PC-9 (cell line): ENCODE measurements at places on chromosomes 16 and 17.

DNA sequence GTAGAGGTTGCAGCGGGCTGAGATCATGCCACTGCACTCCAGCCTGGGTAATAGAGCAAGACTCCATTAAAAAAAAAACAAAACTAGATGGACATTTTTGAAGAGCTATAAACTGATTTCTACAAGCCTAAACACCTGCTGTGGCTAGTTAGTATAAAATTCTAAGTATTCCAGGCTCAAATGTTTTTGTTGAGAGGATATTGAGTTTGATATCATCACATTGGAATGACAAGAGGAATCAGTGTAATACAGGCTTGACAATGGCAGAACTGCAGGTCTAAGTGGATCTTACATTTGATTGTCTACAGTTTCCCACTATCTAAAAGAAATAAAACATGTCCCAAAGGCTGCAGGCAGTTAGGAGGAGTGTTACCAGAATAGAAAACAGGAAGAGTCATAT is 23.9 kb upstream of the DLX3 start:
- no peak for DNase-seq

DNA sequence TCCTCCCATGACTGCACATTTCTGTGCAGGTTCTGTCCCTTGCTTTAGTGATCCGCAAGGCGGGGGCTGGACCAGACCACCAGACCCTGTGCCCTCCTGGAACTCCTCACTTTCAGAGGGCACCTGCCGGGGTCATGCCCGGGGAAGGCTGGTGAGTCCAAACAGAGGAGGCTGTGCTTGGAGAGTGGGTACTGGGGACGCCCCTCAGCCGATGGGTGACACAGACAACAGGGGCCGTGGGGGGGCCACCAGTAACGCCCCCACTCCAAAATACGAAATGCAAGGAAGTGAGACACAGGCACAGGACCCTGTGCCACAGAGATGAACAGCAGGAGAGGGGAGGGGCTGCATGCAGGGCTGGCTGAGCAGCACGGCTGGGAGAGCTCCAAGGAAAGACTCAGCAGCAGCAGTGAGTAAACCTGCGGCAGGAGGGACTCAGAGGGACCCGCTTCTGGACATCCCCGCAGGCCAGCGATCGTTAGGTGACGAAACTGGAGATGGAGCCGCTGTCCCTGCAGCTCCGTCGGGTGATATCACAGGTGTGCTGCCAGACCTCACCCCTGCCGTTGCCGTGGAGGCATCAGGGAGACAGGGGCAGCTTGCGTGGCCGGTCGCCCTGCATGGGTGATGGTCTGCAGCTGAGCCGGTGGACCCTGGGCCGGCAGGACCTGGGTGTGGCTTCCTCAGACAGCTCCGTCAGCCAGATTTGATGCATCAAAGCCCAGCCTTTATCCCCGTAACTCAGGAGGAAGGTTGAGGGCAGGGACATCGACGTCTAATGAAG is 71.2 kb upstream of the GNG13 start:
- DNase-seq: no peak

GRCh38 chr17:50331085-50331791 is 14.7 kb upstream of the XYLT2 start:
- DNase-seq: no peak

DNA sequence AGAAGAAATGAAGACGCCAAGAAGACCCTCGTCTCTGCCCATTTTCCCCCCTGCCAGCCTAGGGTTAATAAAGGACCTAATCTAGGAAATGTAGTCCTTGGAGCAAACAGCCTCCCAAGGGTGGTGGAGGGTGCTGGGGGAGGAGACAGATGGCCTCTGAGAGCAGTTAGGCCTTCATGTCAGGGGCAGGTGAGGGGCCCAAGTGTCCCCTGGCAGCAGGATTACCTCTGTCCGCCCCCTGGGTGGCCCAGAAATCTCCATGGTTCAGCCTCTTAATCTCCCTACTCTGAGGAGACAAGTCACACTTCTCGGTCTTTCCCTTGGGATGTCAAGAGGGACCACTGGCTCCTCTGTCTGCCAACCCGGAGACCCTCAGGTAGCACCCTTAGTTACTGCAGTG is 365.4 kb upstream of the TNRC6C start:
- no peak for DNase-seq

DNA sequence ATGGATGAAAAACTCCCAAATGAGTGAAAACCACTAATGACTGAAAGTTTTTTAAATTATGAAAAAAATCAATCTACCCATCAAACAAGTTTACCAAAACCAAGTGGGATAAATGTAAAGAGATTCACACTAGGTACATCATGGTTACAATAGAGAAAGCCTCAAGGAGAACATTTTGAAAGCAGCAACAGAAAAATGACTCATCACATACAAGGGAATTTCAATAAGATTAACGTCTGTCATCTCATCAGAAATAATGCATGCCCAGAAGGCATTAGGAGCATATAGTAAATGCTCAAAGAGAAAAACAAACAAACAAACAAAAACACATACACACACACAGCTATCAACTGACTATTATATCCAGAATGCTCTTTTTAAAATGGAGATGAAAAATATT is 261.8 kb upstream of the KIF2B start:
- no peak for DNase-seq

GRCh38 chr17:82723169-82723807 is 6.8 kb downstream of the FN3KRP start:
- DNase-seq: no peak

DNA sequence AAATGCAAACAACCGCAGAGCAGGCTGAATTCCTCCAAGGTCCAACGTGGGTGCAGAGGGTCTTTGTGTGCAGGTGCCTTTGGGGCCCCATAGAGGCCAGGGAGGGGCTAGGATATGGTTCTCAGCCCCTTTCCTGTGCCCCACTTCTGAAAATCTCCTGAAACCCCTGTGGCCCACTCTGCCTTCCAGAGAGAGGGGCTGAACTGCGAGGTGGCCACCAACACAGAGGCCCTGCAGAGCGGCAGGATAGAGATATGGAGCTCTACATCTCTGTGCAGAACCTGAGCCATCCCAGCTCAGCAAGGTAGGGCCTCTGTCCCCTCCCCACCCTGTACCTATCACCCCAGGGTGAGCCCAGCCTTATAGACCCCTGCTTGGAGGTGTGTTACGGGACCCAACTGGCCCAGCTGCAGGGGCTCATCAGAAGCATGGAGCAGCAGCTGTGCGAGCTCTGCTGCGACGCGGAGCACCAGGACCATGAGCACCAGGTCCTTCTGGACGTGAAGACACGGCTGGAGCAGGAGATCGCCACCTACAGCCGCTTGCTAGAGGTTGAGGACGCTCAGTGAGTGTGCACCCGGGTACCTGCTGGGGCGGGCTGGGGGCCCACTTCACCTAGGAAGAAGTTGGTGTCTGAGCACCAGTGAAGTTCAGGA is 5.5 kb downstream of the USP6 start:
- no peak for DNase-seq

GRCh38 chr17:1423456-1424135 is 23.6 kb upstream of the YWHAE start:
- DNase-seq: no peak

GRCh38 chr17:40539711-40540411 is 25.4 kb downstream of the CCR7 start:
- no peak for DNase-seq

DNA sequence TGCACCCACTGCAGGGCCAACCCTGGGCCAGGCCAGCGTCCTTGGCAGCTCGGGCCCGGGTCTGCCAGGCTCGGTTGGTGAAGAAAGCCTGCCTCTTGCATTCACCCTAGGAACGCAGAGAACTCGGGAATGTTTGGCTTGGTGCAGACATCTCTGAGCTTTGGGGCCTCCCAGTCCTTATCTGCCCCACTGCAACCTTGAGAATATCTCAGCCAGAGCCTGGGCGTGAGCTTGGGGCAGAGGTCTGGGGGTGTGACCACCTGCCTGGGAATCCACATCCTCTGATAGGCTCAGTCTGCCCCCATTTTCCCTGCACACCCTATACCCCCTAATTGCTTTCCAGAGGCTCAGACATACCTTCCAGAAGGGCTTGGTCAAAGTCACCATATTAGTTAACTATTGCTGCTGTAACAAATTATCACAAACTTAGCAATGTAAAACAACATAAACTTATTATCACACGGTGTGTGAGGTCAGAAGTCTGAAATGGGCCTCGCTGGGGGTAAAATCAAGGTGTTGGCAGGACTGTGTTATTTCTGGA is 30.7 kb upstream of the ZNF423 start:
- DNase-seq: no peak
